Activated CD4-positive, alpha-beta memory T cell treated with anti-CD3 and anti-CD28 coated beads for 36 hours (primary cell): ENCODE measurements at places on chromosomes 1 and 21. TPM values are rescaled to one million over a fixed set of nuclear protein-coding genes. Genes with fewer than 3 reads are reported as not detected.

HSF2BP gene
- 0.50 TPM for total RNA-seq

BRDT gene
- not detected for total RNA-seq

RNU1-2 gene
- total RNA-seq = 1,409 TPM

TNFRSF9 gene
- 64.0 TPM for total RNA-seq

HLX gene
- not detected for total RNA-seq

NHLH1 gene
- total RNA-seq = 0.22 TPM

TFF2 gene
- not detected for total RNA-seq

KIRREL1 gene
- total RNA-seq = not detected

DNA sequence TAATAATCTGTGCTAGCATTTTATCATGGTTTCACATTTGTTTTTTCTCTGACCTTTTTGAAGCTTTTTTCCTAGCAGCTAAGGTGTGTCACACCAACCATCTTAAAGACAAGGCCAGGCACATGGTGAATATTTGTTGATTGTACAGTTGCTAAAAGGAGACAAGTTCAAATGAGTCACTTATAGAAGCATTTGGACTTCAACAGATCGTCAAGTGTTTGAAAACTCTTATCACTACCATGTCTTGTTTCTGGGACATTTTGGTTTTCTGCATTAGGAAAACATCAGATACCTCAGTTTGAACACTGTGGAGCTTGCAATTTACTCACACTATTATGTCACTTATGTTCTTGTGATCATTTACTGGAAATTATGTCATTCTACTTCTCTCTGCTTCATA lies 407.3 kb downstream of the USP25 start:
- DNase-seq = no peak

DNA sequence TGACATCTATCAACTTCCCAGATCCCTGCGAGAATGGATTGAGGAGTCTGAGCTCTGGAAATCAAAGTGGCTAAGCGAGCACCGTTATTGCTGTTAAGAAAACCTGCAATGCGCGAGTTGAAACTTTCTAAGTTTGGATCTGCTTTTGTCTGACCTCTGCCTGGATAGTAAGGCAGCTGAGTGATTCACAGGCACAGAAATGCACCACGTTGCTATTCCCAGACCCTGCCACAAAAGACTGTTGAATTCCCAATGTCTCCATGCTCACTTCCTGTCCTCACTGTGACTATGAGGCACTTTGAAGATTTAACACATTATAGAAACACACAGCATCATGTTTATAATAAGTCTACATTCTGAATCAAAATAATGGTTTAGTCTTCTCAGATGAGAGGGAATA lies 27.1 kb upstream of the CNIH3 start:
- no peak for DNase-seq

DNA sequence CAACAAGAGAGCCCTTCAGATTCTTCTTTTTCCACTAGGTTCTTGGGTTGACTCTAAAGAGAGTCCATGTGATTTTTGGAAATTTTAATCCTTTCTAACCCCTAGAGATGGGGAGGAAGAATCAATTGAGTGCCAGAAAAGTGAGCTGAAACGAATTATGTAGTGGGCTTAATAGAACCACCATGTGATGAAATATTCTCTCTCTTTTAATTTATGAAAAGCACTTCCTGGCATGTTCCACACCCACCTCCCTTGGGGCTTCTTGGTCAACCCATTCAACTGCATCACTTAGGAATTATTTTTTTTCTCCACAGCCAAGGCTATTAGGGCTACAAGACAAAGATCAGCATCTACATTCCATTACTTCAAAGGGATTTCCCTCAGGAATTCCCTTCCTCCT lies 79.6 kb downstream of the ZC3H11B start:
- DNase-seq = no peak

GRCh38 chr1:176469450-176470010 lies 6.6 kb downstream of the PAPPA2 start:
- no peak for DNase-seq

GRCh38 chr1:154614901-154615300 lies 6.9 kb upstream of the ADAR start:
- no peak for DNase-seq

DNA sequence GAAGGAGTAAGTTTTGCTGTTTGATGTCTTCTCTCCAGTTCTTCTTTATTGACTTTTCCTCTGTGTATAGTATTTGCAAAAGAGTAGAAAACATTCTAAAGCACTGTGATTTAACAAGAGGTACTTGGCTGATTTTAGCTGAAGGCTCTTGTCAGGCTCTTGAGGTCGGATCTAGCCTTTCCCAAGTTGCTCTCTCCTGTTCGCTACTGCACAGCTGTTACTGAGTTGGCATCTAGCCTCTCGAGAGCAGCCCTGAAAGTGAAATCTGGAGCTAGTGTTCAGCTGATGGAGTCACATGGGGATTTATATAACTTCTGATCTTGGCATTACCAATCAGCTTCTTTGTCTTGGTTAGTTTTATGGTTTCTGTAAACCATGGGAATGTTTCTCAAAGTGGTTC lies 193.1 kb downstream of the RYR2 start:
- no peak for DNase-seq

GRCh38 chr1:94396356-94397010 lies 21.7 kb upstream of the ABCD3 start:
- DNase-seq = no peak

GRCh38 chr21:46273341-46273740 lies 12.1 kb downstream of the MCM3AP start:
- DNase-seq = no peak

- peak; percentile 35 for DNase-seq
These were observed 25.2 kb upstream of the EPS8L3 start for GRCh38 chr1:109788695-109789521.

DNA sequence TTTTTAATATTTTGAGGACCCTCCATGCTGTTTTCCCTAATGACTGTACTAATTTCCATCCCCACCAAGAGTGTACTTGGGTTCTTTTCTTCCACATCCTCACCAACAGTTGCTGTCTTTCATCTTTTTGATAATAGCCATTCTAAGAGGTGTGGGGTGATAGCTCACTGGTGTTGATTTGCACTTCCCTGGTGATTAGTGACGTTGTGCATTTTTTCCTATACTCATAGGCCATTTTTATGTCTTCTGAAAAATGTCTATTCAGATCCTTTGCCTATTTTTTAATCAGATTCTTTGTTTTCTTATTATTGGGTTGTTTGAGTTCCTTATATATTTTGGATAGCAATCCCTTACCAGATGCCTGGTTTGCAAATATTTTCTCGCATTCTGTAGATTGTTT lies 64.2 kb downstream of the FCRL5 start:
- no peak for DNase-seq

DNA sequence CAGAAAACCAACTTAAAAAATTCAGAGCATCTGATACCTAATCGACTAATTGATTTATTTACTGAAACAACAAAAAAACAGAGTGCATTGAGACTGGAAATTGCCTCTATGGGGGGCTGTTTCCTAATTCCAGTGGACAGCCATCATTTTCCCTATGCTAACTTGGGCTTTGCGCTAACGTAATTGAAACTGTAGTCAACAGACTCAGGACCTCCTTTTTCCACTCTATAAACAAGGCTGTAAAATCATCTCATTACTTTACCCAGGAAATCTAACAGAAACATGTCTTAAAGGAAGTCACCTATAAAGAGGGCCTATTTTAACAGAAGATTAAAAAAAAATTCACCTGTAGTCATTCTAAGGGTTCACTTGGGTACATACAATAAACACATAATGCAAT lies 2.1 kb downstream of the ERG start:
- no peak for DNase-seq
